T-helper 2 cell treated with Interferon-gamma antibody and Interleukin-4, amounts not matched to agents 5 μg/mL and 100 μg/mL, for 36 hours (primary cell): ENCODE measurements at places on chromosomes 6 and 20.
A peak's percentile ranks its signal among the peaks of the same experiment; 100 is the strongest.

GRCh38 chr20:57821935-57822334 is 112.1 kb upstream of the PMEPA1 start:
- DNase-seq, result no peak

GRCh38 chr20:40427026-40427425 is 262.0 kb downstream of the MAFB start:
- no peak for DNase-seq

DNA sequence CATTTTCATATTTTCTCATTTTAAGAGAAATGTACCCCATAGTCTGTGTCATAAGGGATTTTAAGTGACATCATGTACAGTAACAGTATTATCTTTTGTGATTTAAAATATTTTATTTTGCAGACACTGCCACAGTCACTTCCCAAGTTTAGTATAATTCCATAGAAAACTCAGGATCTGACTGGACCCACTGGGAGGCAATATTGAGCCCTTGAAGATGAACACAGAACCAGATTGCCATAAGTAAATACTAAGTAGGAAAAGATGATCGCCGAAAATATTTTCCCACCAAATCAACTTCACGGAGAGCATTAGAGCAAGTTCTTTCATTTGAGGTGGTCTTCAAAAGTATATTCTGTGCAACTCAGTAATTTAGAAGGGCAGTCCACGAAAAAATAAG is 17.6 kb upstream of the PKHD1 start:
- DNase-seq, result no peak

DNA sequence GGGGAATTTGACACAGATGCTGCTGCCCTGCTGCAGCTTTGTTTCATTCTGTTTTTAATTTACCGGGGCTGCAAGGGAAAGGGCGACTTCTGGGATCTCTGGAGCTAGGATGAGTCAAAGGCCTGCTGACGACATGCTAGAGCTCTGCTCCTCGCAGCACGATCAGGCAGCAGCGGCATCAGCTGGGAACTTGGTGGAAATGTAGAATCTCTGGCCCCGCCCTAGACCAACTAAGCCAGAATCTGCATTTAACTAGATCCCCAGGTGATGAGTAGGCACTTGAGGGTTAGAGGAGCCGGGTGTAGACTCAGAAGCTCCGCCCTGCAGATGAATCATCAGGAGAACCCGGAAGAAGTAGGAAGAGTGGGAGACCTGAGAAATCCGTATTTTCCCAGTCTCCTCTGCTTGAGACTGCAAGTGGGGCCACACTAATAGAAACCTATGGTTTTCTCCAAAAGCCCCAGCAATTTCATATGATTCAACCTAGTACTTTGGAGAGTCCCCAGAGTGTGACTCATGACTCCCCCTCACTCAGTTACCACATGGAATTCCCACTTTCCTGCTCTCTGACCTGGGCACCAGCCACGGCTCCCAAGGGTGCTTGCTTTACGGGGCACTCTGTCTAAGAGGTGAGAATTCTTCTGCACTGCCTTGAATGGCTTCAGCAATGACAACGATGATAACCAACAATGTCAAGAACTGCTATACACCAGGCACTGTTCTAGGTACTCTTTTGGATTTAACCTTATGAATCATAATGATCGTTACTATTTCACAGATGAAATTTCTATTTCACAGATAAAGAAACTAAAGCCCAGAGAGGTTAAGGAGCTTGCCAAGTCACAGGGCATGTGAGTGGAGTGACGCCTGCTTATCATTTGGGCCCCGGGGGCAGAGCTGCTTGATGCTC is 18.1 kb downstream of the TUBB2B start:
- peak; percentile 80 for DNase-seq

- no peak for DNase-seq
These were observed 446.3 kb upstream of the SLC35B3 start for GRCh38 chr6:8881663-8882062.

DNA sequence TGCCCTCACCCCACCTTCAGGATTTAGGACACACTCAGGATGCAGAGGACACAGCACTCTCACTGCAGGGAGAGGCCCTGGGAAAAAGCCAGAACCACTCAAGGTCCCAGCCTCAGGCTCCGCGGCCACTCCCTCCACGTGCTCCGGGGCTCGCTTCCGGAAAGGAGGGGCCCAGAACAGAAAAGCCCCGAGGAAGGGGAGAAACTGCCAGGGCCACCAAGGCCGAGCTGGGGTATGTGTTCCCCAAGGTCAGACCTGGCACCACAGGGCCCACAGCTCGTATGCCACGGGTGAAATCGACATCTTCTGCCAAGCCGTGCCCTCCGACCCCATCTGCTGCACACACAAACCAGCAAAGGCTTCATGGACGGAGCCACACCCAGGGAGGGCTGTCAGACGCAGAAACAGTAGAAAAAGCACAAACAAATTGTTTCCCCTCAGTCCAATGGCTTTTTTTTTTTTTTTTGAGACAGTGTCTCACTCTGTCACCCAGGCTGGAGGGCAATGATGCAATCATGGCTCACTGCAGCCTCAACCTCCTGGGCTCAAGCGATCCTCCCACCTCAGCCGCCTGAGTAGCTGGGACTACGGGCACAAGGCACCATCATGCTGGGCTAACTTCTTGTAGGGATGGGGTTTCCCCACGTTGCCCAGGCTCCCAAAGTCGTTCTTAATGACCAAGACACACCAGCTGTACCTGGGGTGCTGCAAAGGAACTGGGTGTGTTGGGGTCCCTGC is 33.4 kb downstream of the SLC2A4RG start:
- no peak for DNase-seq

GRCh38 chr6:39608652-39609345 is 116.4 kb downstream of the KIF6 start:
- no peak for DNase-seq
